Non-pigmented ciliary epithelial cell (primary cell): ENCODE measurements at places on chromosomes 3 and 15.

GRCh38 chr3:47273564-47273963, 9.0 kb downstream of the KIF9 start:
- no peak for DNase-seq

DNA sequence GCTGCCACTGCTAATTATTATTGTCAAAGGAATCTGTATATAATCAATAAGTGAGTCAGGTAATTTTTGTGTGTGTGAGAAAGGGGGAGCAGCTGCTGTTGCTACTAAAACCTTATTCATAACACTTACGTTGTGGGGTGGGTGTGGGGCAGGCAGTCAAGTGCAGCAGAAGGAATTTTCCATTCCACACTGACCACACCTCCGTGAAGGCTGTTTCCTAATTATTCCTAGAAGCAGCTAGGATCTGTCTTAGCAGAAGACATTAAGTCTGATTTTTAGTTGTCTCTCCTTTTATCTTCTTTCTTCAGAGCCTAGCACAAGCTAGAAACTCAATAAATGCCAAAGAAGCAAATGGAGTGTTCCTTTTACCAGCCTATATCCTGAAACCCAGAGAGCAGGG, 4.0 kb upstream of the U2SURP start:
- DNase-seq: no peak

- DNase-seq: no peak
These were observed 53.7 kb upstream of the MAGI1 start for GRCh38 chr3:66092175-66092995.

GRCh38 chr3:1374471-1374870, 281.6 kb downstream of the CNTN6 start:
- no peak for DNase-seq

DNA sequence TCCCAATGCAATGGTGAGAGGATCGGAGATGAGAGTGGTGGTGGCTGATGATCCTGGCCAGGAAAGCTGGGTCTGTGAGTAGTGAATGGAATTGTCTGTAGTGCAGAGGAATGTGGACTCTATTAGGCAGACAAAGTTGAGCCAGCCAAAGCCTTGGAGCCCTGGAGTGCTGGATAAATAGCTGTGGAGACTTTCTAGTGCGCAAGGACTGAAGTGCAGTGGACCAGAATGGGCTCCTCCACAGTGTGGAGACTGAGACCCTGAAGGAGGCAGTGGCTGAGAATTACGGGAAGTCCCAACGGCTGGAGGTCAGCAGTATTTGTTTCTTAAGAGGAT, 874 bp downstream of the ZNF662 start:
- no peak for DNase-seq

- no peak for DNase-seq
These were observed 17.1 kb upstream of the RFC4 start for GRCh38 chr3:186823386-186823785.

- no peak for DNase-seq
These were observed 7.8 kb downstream of the DLEC1 start for GRCh38 chr3:38046821-38047220.

DNA sequence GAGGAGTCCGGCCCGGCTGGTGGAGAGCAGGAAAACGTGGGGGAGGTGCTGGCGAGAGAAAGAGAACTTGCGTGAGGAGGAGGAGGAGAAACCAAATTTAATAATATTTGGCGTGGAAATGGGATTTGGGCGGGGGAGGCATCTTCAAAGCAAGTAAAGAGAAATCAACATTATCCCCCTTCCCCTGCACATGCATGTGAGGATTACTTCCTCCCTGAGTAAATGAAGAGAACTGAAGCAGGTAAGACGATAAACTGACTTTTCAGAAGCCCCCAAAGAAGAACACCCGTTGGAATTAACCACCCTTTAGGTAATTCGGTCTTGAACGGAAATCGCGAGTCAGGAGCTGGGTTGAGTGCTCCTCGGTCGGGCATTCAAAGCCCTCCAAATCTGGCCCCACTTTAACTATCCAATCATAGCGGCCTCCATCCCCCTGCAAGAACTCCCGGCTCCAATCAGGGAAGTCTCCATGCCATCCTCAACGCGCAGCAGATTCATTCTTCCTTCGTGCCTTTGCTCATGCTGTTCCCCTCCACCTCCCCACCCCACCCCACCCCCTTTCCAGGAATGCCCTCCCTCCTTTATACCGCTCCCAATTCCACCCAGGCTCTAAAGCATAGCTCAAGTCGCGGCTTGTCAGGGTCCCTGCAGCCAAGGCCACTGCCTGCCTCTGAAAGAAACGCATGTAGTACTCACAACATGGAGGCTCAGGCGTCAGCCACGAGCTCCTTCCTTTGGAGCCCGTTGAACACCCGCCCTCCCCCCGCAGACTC, 545 bp upstream of the RFX7 start:
- peak; percentile 42 for DNase-seq

GRCh38 chr15:75023872-75024636, 664 bp downstream of the PPCDC start:
- no peak for DNase-seq

DNA sequence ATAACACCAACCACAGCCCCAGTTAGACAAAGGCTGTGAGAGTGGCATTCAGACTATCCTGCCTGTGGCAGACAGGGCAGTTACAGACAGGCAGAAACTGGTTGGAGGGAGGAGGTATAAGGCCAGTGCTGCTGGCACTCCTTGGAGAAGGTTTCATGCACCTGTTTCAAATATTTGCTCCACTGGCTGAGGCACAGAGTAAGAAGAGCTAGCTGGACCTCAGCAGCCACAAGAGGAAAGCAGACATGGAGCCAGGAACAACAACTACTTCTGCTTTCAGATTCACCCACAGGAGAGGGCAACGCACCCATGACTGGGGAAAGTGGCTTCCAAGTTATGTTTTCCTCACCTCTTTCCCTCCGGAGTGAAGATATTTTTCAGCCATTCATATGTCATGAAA, 11.5 kb upstream of the PRKAR2A start:
- DNase-seq: no peak

DNA sequence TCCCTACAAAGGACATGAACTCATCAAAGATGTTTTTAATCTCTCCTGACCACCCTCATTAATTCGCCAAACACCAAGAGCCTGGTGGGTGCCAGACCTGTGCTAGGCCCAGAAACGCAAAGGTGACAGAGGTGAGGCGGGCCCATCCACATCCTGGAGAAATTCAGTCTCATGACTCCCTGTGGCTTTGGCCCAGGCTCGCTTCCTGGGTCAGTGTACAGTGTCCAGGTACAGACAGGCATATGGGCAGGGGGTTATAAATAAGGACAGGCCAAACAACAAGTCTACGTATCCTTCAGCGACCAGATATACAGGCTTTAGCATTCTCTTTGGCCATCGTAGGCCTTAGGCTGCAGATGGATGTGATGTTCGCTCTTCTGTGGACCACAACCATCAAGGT, 945 bp upstream of the PLA2G4F start:
- no peak for DNase-seq

GRCh38 chr15:30650012-30650929, 24.3 kb downstream of the ARHGAP11B start:
- DNase-seq: no peak

- DNase-seq: no peak
These were observed 492.4 kb upstream of the FRG2C start for GRCh38 chr3:75171630-75172230.

DNA sequence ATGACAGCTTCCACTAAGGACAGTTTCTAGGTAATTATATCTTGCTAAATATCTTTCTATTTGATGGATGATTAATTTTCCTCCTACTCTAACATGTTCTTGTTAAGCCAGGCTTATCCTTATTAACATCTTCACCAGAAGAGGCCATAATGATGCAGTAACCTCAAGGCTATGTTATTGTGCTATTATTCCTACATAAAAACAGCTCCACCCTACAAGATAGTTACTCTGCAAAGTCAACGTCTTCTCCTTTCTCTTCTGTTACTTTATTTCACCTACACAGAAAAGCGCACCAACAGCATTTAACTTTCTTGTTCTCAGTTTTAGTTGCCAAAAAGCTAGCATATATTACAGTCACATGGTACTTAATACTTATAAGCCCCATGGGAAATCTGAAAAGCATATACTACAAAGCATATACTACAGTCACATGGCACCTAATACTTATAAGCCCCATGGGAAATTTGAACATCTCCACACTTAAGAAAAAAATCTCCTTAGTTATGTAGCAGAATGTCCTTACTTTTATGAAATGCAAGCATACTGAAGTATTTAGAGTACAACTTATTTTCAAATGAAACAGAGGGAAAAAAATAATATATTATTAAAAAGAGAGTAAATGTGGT, 13.4 kb downstream of the ADAM10 start:
- DNase-seq: no peak

GRCh38 chr15:101346928-101347327, 51.9 kb upstream of the SNRPA1 start:
- DNase-seq: no peak

DNA sequence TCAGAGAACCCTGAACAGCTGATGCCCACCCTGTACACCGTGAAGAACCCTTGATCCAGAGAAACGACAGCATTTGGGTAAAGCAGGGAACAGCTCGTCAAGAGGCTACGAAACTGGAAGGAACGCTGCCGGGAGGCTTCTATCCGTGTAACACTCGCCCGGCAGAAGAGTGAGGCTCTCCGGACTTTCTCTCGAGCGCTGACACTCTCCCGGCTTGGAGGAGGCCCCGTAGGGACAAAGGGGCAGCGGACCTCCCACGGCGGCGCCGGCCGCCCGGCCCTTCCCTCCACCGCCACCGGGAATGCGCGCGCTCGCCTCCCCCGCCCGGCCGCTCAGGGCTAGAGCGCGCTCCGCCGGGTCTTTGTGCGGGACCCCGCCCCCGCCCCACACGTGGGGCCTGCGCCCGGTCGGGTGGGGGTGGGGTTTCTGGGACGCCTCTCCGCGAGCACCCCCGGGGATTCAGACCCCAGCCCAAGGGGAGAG, 1.7 kb downstream of the HYAL2 start:
- DNase-seq: no peak

- DNase-seq: no peak
These were observed 383.7 kb upstream of the PPP2R3A start for GRCh38 chr3:135581806-135582205.

- DNase-seq: no peak
These were observed 20.6 kb downstream of the ARHGAP31 start for GRCh38 chr3:119314821-119315220.

DNA sequence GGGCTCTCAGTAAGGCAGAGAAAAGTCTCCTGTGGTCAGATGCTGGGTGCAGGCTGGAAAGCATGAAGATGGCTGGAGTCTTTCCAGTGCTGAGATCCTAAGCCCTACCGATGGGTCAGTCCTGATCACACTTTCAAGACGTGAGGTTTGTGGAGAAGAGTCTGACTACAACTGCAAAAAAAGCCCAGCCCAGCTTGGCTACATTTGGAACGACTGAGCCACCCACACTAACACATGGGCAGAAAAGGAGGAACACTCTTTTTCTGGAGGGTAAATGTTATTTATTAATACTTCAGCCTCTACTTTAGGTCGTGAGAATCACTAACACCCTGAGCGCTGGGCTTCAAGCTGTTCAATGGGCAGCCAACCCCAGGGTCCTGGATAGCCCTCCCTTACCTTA, 22.0 kb upstream of the C3orf22 start:
- DNase-seq: no peak

- no peak for DNase-seq
These were observed 132.5 kb downstream of the EPHB1 start for GRCh38 chr3:134927599-134927998.

DNA sequence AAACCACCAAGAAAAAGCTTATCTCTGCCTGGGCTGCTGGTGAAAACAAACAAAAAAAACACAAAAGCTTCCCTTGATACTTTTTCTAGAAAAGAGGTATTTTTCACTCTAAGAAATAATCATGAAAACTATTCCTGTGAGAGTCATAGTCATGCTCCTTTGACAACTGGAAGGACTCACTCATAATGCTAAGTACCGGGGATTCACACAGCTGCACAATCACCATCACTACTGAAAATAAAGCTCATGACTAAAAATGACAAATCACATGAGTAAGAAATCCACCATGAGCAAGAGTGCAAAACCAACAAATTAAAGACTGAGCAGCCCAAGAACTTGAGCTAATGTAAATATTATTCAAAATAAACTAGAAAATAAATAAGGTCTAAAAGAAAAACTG, 10.6 kb upstream of the POU1F1 start:
- no peak for DNase-seq

GRCh38 chr3:77096145-77096544, 56.2 kb downstream of the ROBO2 start:
- DNase-seq: no peak

DNA sequence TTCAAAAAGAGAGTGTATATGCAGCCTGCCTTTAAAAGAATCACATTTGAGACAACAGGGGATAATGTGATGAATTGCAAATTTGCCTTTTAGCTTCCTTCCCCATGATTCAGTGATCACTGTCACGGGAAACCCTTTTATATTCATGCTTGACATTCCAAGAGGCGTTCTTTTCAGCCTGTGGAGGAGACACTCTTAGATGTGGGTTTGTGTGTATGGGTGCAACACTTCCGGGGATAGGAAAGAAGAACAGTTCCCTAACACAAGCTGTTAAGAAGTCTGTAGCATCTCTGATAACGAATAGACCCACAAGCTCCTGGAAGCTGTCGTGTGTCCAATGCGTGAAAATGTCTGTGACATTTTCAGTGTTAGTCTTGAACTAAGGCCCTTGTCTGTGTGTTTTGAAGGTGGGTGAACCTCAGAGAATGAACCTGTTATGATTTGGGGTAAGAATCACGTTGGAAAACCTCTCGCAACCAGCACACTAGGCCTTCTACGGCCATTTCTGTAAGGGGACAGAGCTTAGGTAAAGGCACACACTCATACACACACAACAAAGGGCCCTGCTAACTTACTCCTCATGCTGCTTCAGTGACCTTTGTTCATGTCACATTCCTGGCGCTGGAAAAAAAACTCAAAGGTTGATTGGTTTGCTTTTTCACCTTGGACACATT, 229.2 kb upstream of the ST8SIA2 start:
- peak; percentile 22 for DNase-seq

- no peak for DNase-seq
These were observed 84.6 kb downstream of the CD47 start for GRCh38 chr3:108006077-108006771.

DNA sequence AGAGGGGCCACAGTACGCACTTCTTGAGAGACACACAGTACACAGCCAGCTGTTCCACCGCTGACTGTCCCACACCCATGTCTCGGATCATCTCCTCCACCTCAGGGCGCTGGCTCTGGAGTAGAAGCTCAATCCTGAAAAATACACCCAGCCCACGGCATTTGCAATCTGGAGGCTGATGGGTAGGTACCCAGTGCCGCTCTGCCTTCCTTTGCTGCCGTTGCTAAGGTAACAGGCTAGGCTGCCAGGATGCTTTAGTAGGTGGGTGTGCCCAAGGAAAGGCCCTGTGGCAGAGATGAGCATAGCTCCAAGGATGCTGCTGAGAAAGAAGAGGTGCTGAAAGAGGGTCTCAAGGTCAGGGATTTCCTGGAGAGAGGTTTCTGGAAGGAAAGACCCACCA, 14.6 kb downstream of the TRAIP start:
- DNase-seq: no peak
